CD4-positive, CD25-positive, alpha-beta regulatory T cell (primary cell): ENCODE measurements at places on chromosomes 1 and 21. TPM values are rescaled to one million over a fixed set of nuclear protein-coding genes. Genes with fewer than 3 reads are reported as not detected.

DNA sequence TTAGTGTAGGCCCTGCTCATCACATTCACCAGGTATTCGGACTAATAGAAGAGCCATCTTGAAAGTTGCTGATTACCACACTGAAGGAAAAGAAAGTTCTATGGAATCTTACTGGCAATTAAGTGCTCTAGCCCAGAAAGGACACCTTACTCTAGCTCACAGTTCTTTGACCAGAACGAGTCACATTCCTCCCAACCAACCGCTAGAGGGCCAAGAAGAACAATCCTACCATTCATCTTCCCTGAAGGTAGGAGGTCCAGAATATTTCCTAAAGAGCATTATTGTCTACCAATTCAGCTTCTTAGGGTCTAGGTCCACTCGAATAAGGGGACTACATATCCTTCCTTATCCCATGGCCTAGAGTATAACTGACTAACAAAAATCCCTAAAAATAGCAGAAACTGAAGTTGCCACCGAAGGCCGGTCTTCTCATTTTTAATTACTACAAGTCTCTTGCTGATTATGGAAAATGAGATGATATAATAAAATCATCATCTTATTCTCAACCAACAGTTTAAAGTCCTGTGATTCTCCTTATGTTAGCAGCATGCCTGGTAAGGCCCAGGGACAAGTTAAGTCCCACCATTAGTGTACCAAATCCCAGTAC, 2.7 kb upstream of the FMO1 start:
- peaks cover 9% of the 10 kb centered on the region for H3K27me3 ChIP-seq
- H3K4me1 ChIP-seq = no peaks in the 10 kb centered on the region
- no peak overlapping the region for H3K4me3 ChIP-seq
- peak; percentile 23 for DNase-seq

The SPRR1A gene
- not detected for total RNA-seq

The KRTAP12-3 gene
- not detected for total RNA-seq

DNA sequence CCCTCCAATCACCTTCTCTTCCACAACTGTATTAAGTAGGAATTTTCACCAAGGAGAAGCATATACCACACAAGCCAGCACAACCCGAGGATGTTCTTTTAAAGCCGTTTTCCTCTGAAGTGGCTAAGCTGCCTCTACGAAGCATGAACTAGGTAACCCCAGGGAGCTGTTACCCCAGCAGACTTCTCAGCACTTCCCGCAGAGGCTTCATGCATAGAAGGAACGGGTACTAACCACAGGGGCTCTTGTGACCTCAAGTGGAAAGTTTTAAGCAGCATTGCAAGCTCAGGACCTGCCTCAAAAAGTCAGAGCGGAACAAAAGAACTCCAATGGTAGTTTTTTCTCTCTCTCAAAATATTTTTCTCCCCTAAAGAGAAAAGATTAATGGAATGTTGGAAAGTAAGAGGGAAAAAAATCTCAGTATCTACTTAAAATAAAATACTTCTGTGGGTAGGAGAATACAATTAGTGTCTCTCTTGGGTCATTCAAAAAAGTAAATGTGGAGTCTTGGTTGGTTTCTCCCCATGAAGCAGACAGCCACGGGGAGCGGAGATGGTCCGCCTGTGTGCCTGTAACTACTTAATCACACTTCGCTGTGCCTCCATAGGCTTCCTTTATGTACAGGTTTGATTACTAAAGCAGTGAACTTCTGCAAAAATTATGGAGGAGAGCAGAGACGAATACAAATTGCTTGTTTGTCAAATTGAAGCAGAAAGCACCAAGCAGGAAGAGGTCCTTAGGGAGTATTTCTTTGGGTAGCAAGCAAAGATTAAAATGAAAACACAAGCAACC, 40.9 kb downstream of the STX6 start:
- no peak overlapping the region for H3K27ac ChIP-seq
- H3K4me3 ChIP-seq = no peak overlapping the region
- DNase-seq = peak; percentile 36
- H3K4me1 ChIP-seq = no peaks in the 10 kb centered on the region
- peaks cover 71% of the 10 kb centered on the region for H3K36me3 ChIP-seq

The PTAFR gene
- total RNA-seq = 0.54 TPM
